ENCODE measurements at places on chromosomes 7 and 10. TPM values are rescaled to one million over a fixed set of nuclear protein-coding genes. Genes with fewer than 3 reads are reported as not detected.

The TIMM23 gene
- 41.0 TPM for total RNA-seq

The SLC18A3 gene
- not detected for total RNA-seq

The GJD4 gene
- not detected for total RNA-seq

The CPA1 gene
- total RNA-seq, result not detected

The PCLO gene
- 138 TPM for total RNA-seq

The GNAT3 gene
- total RNA-seq, result not detected

The HOXA4 gene
- not detected for total RNA-seq

The FAM3C gene
- 99.2 TPM for total RNA-seq

The RSPH10B2 gene
- 4.7 TPM for total RNA-seq

The ZNF394 gene
- 24.1 TPM for total RNA-seq

The ETV1 gene
- total RNA-seq, result 68.2 TPM

The IPMK gene
- 23.2 TPM for total RNA-seq

The SGCE gene
- total RNA-seq, result 125 TPM

The LGI1 gene
- 60.7 TPM for total RNA-seq

The CDC14C gene
- not detected for total RNA-seq

The TFR2 gene
- 6.6 TPM for total RNA-seq

The CALML3 gene
- not detected for total RNA-seq

The LOXL4 gene
- 0.31 TPM for total RNA-seq

The TBC1D12 gene
- total RNA-seq, result 47.6 TPM

The KIN gene
- total RNA-seq, result 15.3 TPM

The TSPAN33 gene
- 5.6 TPM for total RNA-seq

The TRIM50 gene
- not detected for total RNA-seq

The TRIM4 gene
- total RNA-seq, result 20.7 TPM

The NKX2-3 gene
- not detected for total RNA-seq

The FRMPD2 gene
- 11.0 TPM for total RNA-seq

The PRXL2A gene
- 64.2 TPM for total RNA-seq

Measured in parietal lobe (tissue), 2 donors.